ENCODE measurements at places on chromosomes 7 and 10.

DNA sequence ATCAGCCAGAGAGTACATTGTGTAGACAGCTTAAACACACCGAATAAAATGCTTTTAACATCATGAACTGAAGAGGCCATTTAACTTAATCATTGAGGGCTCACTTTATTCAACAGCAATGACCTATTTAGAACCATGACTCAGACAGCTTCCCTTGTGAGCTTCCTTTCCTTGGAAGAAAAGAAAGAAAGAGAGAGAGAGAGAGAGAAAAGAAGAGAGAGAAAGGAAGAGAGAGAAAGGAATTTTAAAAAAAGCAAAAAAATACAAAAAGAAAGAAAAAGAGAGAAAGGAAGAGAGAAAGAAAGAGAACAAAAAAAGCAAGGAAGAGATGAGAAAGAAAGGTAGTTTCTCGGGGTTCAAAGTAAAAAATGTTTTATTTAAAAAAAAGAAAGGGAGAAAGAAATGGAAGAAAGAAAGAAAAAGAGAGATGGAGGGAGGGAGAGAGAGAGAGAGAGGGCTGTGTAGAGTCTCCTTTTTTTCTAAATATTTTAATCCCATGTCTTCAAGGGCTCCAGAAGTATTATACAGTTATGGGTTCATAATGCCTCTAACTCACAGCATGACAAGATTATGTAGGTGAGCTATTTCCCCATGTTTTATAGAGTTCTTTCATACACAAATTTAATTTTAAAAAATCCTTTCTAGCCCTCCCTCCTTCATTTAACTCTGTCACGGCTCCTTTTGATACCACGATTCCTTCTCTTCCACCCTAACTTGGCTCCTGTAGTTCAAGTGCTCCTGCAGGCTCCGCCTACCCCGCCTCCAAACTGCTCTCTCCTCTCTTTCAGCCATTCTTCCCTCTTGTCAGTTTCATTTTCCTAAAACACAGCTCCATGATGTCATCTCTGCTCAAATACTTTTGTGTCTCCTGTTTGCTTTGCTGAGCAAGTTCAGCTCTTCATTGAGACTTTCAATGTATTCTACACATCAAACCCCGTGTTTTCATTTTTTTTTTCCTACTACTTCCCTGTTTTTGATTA lies 85.5 kb downstream of the PRTFDC1 start:
- DNase-seq, result peak; percentile 48

GRCh38 chr10:44947371-44948152 lies 12.0 kb upstream of the RASSF4 start:
- peak; percentile 13 for DNase-seq

DNA sequence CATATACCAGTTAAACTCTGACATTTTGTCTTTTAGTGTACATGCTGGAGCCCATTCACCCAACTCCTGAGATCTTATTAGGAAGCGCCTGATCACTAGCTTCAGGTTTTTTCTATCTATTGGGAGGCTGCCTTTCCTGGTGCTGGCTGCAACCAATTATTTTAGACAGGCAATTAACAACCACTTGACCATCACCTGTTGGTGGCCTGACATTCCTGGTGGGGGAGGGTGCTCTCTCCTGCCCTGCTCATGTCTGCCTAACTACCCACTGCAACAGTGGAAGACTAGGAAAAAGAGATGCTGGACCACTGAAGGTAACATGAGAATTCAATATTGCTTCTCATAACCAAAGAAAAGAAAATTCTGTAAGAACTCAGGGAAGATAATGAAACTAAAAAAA lies 190.3 kb upstream of the GRM3 start:
- no peak for DNase-seq

- DNase-seq, result no peak
Observed at GRCh38 chr7:84336303-84336702, 141.7 kb upstream of the SEMA3A start.

GRCh38 chr7:66957595-66958290 lies 36.7 kb downstream of the TMEM248 start:
- no peak for DNase-seq

DNA sequence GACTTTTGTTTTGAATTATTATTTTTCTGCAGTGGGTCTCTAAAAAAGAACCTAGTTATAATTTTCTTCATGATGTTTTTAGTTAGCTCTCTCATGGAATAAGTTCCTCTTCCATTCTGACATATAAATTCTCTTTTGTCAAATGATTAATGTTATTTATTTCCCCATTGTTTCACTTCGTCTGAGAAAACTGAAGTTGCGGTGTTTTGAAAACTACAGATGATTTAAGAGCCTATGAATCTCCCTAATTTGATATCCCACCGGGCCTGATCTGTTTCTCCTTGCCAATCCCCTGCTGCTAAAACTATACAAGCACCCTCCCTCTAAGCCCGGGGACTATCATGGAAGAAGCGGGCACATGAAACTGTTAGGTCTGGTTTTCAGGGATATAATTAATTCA lies 41.4 kb downstream of the HTR7 start:
- no peak for DNase-seq

- no peak for DNase-seq
Observed at GRCh38 chr7:45917658-45918057, 3.4 kb downstream of the IGFBP3 start.

GRCh38 chr7:2126621-2127020 lies 106.1 kb downstream of the MAD1L1 start:
- DNase-seq, result no peak

GRCh38 chr10:86255405-86256251 lies 111.0 kb downstream of the GRID1 start:
- DNase-seq, result no peak

DNA sequence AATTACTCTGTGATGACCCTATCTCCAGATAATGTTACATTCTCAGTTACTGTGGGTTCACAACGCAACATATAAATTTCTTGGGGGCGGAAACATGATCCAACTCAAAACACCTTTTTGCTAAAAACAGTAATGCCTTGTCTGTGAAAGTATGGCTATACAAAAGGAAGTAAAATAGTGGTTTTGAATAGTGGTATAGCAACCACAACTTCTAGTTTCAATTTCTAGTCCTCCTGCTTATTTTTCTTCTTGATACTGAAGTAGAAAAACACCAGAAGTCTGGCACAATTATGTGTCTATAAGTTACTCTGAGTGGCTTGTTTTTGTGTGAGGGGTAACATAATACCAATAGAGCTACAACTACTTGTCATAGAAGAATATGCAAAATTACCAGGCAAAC lies 21.5 kb upstream of the ZNF800 start:
- no peak for DNase-seq

GRCh38 chr7:151697942-151698341 lies 178.2 kb upstream of the RHEB start:
- no peak for DNase-seq

- no peak for DNase-seq
Observed at GRCh38 chr7:157572622-157573021, 235.8 kb downstream of the DNAJB6 start.

DNA sequence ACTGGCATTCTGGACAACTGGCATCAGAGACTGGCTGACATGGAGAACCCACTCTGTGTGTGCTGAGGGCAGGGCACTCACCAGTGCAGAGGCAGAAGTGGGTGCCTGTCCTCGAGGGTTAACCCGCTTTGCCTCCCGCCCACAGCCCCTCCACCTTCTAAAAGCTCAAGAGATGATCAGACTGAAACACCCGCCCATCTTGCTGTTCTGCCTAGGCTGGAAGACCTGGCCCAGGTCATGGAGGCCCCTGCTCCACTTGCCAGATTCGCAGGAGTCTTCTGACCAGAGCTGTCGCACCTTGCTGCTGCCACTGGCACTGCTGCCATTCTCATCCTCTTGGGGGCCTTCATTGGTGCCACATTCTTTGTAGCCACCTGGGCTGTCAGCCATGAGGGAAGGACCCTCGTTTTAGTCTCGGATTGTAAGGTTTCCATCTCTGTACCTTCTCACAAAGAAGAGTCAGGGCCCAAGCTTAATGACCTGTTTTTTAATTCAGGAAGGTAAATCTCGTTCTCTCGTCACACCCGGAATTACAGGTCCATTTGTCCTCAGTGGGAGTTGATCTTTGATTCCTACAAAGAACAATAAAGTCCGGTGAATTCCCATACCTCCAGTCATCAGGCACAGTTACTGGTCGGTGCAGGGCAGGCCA lies 1.9 kb downstream of the CYREN start:
- DNase-seq, result no peak

- DNase-seq, result peak; percentile 61
Observed at GRCh38 chr7:157412021-157412443, 75.2 kb downstream of the DNAJB6 start.

DNA sequence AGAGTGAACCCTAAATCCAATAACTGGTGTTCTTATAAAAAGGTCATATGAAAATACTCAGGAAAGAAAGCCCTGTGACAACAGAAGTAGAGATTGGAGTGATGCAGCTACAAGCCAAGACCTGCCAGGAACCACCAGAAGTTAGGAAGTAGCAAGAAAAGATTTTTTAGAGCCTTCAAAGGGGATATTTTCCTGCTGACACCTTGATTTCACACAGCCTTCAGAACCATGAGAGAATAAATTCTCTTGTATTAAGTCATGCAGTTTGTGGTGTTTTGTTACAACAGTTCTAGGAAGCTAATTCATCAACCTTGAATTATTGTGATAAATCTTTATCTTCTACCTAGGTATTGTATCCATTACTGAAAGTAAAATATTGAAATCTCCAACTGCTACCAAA lies 81.0 kb downstream of the HYCC1 start:
- peak; percentile 76 for DNase-seq

- DNase-seq, result no peak
Observed at GRCh38 chr7:88851220-88851619, 55.7 kb upstream of the TEX47 start.

- DNase-seq, result no peak
Observed at GRCh38 chr10:84196083-84196482, 1.7 kb downstream of the CDHR1 start.

- no peak for DNase-seq
Observed at GRCh38 chr10:514137-514671, 175.3 kb downstream of the DIP2C start.

All from foreskin keratinocyte (primary cell).